ENCODE measurements at places on chromosomes 3 and 15. TPM values are rescaled to one million over a fixed set of nuclear protein-coding genes. Genes with fewer than 3 reads are reported as not detected.

GRCh38 chr15:92810418-92811138 lies 89.5 kb upstream of the CHD2 start:
- DNase-seq: peak; percentile 82

GRCh38 chr15:29871401-29871800 lies 49.1 kb upstream of the TJP1 start:
- peak; percentile 91 for DNase-seq

DNA sequence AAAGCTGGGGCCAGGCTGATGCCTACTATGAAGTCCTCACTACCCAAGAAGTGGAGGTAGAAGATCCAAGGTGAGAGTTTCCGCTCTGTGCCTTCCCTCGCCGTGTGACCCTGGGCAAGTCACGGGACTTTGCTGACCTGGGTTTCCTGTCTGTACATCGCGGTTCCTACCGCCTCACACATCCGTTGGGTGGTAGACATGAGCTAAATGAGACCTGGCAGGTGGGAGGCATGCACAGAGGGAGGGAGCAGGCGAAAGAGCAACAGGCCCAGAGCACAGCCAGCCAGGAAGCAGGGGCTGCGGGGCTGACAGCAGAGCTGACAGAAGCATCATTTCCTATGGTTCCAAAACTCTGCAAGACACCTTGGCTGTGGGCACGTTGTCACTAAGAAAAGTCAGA lies 157.3 kb upstream of the BHLHE40 start:
- DNase-seq: no peak

GRCh38 chr3:3800080-3800455 lies 837 bp downstream of the LRRN1 start:
- peak; percentile 50 for DNase-seq

- DNase-seq: no peak
These were observed 15.0 kb downstream of the SEMA3G start for GRCh38 chr3:52429779-52430415.

DNA sequence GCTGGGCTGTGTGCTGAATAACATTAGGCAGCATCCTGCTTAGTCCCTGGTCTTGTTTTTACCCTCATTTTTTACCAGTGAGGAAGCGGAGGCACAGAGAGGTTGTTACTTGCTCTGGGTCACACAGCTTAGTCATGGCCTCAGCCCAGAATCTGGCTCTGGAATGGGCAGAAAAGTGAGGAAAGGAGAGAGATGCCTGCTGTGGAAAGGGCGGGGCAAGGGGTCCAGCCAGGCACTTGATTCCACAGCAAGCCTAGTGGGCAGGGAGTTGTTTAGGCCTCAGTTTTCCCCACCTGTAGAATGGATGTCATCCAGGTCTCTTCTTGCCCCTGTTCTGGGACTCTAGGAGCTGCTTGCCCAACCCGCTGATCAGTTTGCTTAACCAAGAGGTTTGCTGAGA lies 35.9 kb downstream of the SLC6A6 start:
- DNase-seq: no peak

GRCh38 chr3:128338536-128339330 lies 128.0 kb downstream of the DNAJB8 start:
- DNase-seq: no peak

GRCh38 chr3:129261894-129262293 lies 12.5 kb downstream of the COPG1 start:
- no peak for DNase-seq

DNA sequence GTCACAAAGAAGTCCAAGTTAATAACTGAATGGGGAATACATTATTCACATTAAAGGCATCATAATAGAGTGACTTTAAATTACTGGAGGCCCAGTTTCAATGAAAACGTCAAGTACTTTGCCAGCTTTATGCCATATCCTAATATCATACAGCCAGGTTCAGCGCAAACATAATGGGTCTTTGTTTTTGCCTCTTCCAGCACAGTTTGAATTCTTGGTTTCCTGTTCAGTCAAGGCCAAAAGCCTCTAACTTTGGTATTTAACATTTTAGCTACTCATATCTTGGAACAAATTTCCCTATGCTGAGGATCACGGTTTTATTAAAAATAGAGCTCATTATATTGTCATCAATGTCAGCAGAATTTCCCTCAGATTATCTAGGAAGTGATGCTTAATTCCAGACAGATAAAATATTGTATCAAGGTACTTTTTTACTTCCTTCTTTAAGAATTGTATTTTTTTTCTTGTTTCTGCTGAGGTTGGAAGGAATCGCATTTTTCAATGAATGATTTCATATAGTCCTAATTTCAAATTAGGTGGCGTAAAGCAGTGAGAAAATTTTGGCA lies 269.2 kb downstream of the THRB start:
- DNase-seq: no peak

DNA sequence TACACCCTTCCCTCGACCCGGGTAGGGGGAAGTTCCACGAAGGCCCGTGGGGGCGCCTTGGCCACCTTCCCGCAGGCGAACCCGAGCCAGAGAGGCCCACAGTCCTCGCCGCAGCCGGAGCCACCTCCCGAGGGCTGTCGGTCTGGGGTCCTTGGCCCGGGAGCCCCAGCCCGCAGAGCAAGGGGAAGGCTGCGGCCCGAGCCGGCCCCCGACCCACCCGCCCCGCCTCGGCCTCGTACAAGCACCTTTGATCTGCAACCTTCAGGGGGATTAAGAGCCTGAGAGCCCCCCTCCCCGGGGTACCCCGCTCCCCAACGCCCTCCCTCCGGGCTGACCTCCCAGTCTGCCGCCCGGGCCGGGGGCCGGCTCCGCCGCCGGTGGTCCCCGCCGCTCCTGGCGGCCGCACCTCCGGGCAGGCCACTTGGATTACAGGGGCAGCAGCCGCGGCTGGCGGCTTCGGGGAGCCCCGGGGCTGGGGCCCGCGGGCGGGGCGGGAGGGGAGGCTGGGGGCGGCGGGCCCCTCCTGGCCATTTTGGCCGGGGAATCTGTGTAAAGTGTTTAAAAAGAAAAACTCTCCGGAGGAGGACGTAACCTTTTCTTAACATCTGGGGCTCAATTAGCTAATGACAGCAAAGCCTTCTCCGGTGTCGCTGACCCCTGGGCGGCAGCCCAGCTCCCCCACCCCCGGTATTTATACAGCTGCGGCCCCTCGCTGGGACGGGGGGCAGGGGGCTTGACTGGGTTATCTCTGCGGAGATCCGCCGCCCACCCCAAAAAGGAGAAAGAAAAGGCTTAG lies 40.2 kb downstream of the EPHB3 start:
- DNase-seq: no peak

DNA sequence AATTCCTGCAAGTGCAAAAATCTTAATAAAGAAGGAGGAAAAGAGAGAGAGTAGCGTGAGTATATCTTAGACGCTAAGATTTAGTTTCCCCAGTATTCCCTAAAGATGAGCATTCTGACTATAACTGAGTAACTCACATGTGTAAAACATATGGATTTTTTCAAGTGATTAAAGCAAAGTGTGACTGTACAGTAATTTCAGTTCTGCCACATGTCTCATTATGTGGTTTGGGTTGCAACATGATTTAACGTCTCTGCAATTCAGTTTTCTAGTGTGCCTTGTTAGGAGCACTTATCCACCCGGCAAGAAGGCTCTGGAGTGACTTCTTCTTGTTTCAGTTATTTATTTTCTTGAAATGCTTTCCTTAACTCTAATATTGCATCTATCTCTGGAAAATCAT lies 514.1 kb downstream of the ROBO1 start:
- no peak for DNase-seq

DNA sequence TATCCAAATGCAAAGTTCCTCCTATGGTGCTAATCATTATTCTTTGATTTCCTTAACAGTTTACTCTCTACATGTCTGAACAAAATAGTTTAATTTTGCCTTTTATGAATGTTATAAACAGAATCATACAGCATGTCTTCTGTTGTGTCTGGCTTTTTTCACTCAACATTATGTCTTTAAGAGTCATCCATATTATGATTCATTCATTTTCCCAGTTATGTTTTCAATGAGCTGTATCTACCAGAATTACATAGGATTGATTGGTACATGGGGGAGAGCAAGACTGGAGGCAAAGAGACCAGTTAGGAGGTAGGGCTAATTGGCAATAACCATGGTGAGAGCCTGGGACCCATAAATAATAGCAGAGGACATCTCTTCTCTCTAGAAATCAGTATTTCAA lies 16.6 kb upstream of the RAP2B start:
- DNase-seq: no peak

GRCh38 chr3:142647856-142648255 lies 51.7 kb downstream of the PLS1 start:
- no peak for DNase-seq

DNA sequence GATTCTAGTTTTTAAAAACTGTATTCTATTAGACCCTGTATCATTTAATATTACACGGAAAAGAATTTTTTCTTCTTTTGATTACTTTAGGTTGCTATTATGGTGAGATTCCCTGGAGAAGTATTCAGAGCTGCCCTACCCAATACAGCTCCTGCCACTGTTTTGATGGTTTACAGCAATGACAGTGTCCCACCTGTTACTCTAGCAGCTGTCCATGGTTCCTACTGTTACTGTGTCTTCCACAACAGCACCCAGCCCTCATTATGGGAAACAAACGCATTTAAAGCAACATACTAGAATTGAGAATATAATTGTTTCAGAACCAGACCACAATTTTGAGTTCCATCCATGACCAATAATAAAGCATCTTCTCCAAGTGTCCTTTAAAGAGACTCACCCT lies 450.7 kb downstream of the SHQ1 start:
- DNase-seq: no peak

- DNase-seq: no peak
These were observed 93.4 kb downstream of the ZNF621 start for GRCh38 chr3:40618158-40618557.

GRCh38 chr15:72902245-72902918 lies 118.8 kb upstream of the ADPGK start:
- peak; percentile 89 for DNase-seq

GRCh38 chr3:189041482-189042090 lies 130.2 kb upstream of the TPRG1 start:
- no peak for DNase-seq

DNA sequence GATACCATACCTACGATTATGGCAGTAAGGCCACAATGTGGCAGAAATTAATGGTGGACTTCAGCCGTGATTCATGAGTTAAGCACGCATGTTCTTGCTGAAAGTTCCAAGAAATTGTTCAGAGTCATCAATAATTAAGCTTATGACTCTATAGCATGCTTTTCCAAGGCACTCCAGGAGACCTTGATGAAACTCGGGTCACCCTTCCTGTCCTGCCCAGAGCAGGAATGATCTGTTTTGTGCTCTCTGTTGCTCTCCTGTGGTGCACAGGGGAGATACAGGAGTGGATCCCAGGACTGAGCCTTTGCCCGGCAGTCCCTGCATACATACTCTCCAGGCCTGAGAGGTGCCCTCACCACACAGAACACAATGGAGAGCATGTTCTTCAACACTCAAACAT lies 141.6 kb upstream of the SLC2A2 start:
- DNase-seq: no peak

GRCh38 chr3:99699841-99700240 lies 61.4 kb downstream of the COL8A1 start:
- DNase-seq: no peak

DNA sequence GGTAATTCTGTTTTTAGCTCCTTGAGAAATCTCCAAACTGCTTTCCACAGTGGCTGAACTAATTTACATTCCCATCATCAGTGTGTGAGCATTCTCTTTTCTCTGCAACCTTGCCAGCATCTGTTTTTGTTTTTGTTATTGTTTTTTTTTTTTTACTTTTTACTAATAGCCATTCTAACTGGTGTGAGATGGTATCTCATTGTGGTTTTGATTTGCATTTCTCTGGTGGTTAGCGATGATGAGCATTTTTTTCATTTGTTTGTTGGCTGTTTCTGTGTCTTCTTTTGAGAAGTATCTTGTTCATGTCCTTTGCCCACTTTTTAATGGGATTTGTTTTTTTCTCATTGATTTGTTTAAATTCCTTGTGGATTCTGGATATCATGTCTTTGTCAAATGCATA lies 129.7 kb upstream of the ABHD17C start:
- DNase-seq: no peak

DNA sequence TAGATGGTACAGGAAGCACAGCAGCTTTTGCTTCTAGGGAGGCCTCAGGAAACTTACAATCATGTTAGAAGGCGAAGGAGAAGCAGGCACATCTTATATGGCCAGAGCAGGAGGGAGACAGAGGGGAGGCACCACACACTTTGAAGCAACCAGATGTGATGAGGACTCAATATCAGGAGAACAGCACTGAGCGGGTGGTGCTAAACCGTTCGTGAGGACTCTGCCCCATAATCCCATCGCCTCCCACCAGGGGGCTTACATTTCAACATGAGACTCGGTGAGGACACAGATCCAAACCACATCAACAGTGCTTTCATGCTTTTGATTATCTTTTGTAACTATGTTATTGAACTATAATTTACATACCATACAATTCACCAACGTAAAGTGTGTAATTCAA lies 7.6 kb upstream of the TMEM44 start:
- no peak for DNase-seq

DNA sequence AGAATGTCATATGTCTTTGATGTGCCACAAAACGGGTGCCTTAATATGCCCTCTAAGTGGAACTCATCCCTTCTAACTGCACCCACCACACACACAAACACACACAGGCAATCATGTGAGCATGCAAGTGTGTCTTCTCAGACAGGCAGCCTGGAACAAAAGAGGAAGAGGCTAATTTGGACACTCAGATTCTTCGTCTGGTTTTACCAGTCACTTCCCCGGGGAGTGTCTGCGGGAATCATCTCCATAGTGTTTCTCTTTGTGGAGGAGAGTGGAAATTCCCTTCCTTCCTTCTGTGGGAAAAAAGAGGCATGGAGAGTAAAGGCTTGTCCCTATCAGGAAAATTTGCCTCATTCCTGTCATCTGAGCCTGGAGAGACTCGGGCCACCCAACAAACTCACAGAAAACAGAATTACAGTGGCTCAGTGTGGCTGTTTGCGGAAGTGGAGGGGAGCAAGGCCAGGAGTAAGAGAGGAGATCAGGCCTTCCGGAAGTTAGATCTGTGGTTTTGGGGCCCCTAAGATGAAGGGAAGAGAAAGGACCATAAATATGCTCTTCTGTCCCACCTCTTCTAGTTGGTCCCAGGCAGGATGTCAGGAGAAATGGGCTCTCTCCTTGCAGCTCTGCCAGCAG lies 212.6 kb upstream of the SEMA6D start:
- peak; percentile 50 for DNase-seq

BOC gene
- total RNA-seq: 45.1 TPM

TTLL13 gene
- not detected for total RNA-seq

PLA2G4B gene
- 6.7 TPM for total RNA-seq

SPATA12 gene
- total RNA-seq: not detected

BRK1 gene
- total RNA-seq: 103 TPM

EID1 gene
- 152 TPM for total RNA-seq

GOLGA8O gene
- 2.1 TPM for total RNA-seq

COX5A gene
- 79.6 TPM for total RNA-seq

CD96 gene
- total RNA-seq: 4.8 TPM

SCAANT1 gene
- not detected for total RNA-seq

MUSTN1 gene
- 86.6 TPM for total RNA-seq
